ENCODE measurements at places on chromosomes 13 and 19.

GRCh38 chr13:33323801-33324510 is 38.4 kb upstream of the STARD13 start:
- no peaks in the 10 kb centered on the region for H3K27me3 ChIP-seq
- H3K4me3 ChIP-seq: no peak overlapping the region
- H3K36me3 ChIP-seq: no peaks in the 10 kb centered on the region
- H3K4me1 ChIP-seq: no peaks in the 10 kb centered on the region
- no peak for DNase-seq
- H3K27ac ChIP-seq: no peak overlapping the region

- H3K27ac ChIP-seq: no peak overlapping the region
- no peak overlapping the region for H3K4me3 ChIP-seq
- H3K36me3 ChIP-seq: no peaks in the 10 kb centered on the region
These were observed 45.6 kb upstream of the MRI1 start for GRCh38 chr19:13718733-13719132.

GRCh38 chr13:44374348-44374712 is 706 bp downstream of the SERP2 start:
- H3K27me3 ChIP-seq: no peaks in the 10 kb centered on the region
- H3K36me3 ChIP-seq: no peaks in the 10 kb centered on the region
- no peak overlapping the region for H3K4me3 ChIP-seq
- no peak for DNase-seq

- H3K36me3 ChIP-seq: no peaks in the 10 kb centered on the region
- H3K27me3 ChIP-seq: peaks cover 12% of the 10 kb centered on the region
- H3K4me1 ChIP-seq: peaks cover 25% of the 10 kb centered on the region
- DNase-seq: peak; percentile 95
These were observed 1.2 kb downstream of the KL start for GRCh38 chr13:33017323-33017929.

GRCh38 chr13:77767413-77767812 is 69.9 kb downstream of the SLAIN1 start:
- H3K36me3 ChIP-seq: peaks cover 19% of the 10 kb centered on the region
- no peak overlapping the region for H3K4me3 ChIP-seq

- no peaks in the 10 kb centered on the region for H3K4me1 ChIP-seq
- H3K27me3 ChIP-seq: no peaks in the 10 kb centered on the region
- H3K4me3 ChIP-seq: no peak overlapping the region
- no peak overlapping the region for H3K27ac ChIP-seq
- DNase-seq: no peak
- no peaks in the 10 kb centered on the region for H3K36me3 ChIP-seq
These were observed 5.7 kb upstream of the NUP58 start for GRCh38 chr13:25295701-25296100.

- H3K4me1 ChIP-seq: no peaks in the 10 kb centered on the region
- no peak overlapping the region for H3K27ac ChIP-seq
- no peaks in the 10 kb centered on the region for H3K36me3 ChIP-seq
- H3K27me3 ChIP-seq: no peaks in the 10 kb centered on the region
- DNase-seq: peak; percentile 7
- no peak overlapping the region for H3K4me3 ChIP-seq
These were observed 73.6 kb upstream of the SIAH3 start for GRCh38 chr13:45925151-45925550.
